ENCODE measurements at places on chromosomes 3 and 15.

DNA sequence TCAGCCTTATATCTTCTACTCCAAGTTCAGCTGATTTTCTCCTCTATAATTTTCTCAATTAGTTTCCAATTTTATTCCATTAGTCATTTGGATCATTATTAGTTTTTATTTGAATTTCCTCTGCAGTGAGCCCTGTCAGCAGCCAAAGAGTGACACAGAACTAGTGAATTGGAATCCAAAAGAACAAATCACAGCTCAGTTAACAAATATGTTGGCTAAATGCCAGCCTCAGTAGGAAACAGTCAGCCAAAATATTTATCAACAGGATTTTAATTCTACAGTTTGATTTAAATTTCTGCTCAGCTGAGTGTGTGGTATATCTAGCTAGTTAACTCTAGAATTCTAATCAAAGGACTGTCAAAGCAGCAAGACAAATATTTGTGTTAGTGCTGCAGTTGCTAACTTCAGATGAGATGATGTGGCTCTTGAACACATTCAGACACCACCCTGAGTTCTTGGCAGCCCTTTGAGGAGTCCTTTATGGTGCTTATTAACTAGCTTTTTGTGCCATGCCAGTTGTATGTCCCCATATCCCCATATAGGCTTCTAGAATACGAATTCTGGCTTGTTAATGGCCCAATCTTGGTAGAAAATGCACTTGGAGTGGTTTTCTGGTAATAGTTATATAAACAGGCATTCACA is 194.5 kb downstream of the CPNE4 start:
- no peak for DNase-seq

GRCh38 chr3:178084938-178085816 is 451.1 kb upstream of the KCNMB2 start:
- peak; percentile 90 for DNase-seq

DNA sequence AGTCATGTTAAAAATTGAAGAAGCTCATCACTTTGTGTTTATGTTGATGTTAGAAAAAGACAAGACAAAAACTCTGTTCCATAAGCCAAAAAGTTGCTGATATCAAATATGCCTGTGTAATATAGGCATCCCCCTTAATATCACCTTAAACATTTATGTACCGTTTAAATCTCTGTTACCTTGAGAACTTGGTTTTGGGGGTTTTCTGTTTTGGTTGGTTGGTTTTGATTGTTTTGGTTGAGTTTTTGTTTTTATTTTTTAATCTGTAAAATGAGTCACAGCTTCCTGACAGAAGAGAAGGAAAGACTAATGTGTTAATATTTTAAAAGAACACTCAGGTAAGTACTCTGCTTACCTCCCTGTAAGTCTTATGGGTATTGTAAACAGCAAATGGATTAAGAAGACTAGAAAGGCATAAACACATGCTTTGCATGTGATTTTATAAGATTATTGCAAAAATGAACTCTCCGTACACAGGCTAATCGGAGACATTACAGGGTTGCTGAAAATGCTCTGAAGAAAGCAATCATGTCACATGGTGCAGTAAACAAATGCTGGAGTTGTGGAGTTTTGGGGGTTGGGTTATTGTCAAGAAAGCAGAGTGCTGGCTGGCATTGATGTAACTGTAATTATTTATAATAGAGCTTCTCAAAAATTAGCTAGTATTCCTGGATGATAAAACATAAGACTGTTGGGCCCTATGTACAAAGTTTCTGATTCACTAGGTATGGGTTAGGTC is 69.5 kb upstream of the MBNL1 start:
- DNase-seq: no peak

GRCh38 chr3:155428563-155428962 is 135.1 kb upstream of the STRIT1 start:
- no peak for DNase-seq

DNA sequence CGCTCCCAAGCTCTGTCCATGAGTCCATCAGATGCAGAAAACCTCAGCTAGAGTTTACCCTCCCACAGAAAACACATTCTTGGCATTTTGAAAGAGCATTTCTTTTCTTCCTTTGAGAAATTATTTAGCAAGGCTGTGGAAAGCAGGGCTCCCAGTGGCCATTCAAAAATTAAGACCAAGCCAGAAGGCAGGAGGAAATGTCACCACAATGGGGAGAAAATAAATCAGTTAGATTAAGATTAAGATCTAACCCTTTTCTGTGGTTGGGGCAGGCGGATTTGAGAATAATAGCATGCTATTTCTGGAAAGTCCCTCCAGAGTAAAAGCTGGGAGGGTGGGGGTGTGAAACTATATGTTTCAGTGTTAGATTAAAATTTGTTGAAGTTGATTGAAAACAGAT is 20.2 kb downstream of the LRIG1 start:
- no peak for DNase-seq

GRCh38 chr3:43055393-43055792 is 50.5 kb downstream of the POMGNT2 start:
- no peak for DNase-seq

DNA sequence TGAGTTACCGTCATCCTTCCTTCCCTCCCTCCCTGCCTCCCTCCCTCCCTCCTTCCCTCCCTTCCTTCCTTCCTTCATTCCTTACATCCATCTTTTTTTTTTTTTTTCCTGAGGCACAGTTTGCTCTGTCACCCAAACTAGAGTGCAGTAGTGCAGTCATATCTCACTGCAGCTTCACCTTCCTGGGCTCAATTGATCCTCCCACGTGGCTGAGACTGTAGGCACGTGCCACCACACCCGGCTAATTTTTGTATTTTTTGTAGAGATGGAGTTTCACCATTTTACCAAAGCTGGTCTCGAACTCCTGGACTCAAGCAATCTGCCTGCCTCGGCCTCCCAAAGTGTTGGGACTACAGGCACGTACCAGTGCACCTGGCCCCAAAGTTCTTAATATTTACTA is 25.8 kb downstream of the USP3 start:
- no peak for DNase-seq

DNA sequence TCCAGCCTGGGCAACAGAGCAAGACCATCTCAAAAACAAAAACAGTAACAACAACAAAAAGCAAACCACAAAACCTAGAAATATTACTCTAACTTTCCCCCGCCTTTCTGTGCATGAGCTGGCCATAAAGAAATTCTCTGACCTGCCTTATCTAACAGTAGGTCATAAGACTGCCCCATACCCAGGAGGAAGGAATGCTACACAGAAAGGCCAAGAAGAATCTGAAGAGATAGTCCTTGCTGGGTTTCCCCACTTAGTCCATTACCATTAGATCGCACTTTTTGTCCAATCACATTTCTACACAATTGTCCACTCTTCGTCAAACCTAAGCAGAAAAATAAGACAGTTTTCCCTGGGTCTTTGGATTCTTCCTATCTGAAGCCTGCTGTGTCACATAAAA is 23.5 kb downstream of the CIAO2A start:
- no peak for DNase-seq

GRCh38 chr3:17023006-17023664 is 138.4 kb downstream of the PLCL2 start:
- no peak for DNase-seq

DNA sequence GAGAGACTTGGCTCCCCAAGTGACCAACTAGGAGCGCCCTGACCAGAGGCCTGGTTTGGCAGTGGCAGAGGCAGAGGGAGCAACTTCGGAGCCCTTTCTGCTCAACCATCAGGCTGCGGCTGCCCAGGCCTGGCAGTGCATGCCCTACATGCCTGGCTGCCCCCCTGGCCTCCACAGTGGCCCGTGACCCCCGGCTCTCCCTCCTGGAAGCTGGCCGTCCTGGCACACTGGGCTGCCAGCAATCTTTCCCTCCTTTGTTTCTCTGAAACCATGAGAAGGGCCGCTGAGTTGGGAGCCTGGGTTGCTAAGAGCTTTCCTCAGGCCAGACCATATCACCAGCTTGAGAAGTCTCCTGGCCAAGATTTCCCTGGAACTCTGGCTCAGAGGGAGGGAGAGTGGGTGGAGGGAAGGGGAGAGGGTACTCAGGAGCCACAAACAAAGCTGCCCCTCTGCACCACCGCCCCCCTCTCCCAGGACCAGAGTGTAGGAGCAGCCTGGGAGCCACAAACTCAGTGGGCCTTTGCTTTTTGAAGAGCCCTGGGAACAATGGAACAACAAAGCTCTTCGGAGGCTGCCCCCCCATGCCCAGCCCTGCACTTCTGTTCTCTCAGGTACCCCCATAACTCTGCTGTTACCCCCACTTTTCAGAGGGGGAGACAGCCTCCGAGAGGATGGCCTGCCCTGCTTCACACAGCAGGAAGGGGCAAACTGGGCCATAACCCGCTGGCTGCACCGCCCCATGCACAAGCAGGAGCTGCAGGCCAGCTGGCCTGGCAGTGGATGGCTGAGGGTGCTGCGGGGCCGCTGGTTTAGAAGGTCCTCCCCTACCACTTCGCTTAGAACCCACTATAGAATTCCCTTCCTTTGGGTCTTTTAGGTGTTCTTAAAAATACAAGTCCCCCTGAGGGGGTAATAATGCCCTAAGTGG is 11.3 kb downstream of the CORO2B start:
- DNase-seq: peak; percentile 66

GRCh38 chr3:187839422-187839821 is 94.2 kb upstream of the BCL6 start:
- no peak for DNase-seq

DNA sequence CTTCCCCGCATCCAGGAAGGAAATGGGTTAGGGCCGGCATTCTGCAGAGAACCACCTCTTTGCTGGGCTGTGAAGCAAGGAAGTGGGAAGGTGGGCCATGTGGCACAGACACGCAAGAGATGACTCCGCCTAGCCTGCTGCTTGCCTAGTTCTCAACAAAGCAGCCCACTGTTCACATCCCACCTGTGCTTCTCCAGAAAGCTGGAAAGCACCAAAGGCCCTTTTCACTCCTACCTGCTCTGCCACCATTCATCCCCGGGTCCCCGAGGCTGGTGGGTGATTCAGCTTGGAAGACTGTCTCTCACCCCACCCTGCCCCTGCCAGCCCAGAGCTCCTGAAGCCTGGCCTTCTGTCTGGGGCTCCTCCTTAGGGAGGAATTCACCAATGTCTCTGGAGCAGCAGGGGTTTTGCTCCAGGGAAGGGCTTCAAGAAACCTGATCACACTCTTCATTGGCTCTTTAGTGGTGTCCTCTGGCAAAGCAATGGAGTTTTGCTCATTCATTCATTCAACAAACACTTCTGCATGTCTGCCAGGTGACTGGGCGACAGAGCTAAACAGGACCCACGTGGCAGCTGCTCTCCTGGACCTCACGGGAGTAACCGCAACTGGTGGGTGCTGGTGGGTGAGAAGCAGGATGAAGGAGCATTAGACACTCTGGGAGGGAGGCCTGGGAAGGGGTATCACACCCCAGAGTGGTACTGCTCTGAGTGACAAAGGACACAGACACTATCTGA is 145.4 kb upstream of the TLE3 start:
- DNase-seq: no peak
